Myocyte (in vitro differentiated cells): ENCODE measurements at places on chromosomes 6 and 20. TPM values are rescaled to one million over a fixed set of nuclear protein-coding genes. Genes with fewer than 3 reads are reported as not detected.
A peak's percentile ranks its signal among the peaks of the same experiment; 100 is the strongest.

- no peak for DNase-seq
Observed at GRCh38 chr6:150196942-150197745, 54.3 kb downstream of the PPP1R14C start.

The SMLR1 gene
- not detected in 2 replicates for total RNA-seq

GRCh38 chr6:1606780-1607515 is 2.8 kb upstream of the FOXC1 start:
- DNase-seq = no peak

The MEI4 gene
- not detected in 2 replicates for total RNA-seq

- no peak for DNase-seq
Observed at GRCh38 chr20:18722371-18722770, 91.2 kb upstream of the SCP2D1 start.

- DNase-seq = peak; percentile 45
Observed at GRCh38 chr20:63498960-63499337, at the start of gene EEF1A2. Gene EEF1A2, minus strand, starts transcription at chr20:63499083. Its CDS starts 1,320 bp downstream, at chr20:63497763.

DNA sequence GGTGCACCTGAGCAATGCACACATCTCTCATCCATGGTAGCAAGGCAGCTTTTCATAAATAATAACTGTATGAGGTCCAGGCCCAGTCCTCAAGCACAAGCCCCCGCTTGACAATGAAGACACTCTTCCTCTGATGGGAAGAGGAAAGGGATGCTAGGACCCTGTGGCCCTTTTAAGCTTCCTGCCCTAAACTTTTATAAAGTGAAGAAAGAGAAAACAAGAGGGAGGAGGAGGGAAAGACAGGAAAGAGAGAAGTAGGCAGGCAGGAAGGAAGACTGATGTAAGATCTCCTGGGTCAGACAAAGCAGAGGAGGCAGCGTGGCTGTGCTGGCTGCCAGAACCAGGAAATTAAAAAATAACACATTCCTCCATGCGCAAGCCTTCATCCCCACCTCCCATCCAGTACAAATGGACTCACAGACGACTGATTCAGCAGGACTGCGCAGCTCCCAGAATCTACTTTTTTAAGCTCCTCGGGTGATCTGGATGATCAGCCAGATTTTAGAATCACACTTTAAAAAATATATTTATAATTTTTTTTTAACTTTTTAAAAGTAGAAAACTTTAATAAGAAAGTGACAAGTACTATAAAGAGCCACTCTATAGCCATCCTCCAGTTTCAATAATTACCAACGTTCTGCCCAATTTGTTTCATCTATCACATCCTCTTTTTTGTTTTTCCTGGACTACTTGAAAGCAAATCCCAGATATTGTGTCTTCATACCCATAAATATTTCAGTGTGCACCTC is 16.5 kb downstream of the TNFAIP3 start:
- no peak for DNase-seq

DNA sequence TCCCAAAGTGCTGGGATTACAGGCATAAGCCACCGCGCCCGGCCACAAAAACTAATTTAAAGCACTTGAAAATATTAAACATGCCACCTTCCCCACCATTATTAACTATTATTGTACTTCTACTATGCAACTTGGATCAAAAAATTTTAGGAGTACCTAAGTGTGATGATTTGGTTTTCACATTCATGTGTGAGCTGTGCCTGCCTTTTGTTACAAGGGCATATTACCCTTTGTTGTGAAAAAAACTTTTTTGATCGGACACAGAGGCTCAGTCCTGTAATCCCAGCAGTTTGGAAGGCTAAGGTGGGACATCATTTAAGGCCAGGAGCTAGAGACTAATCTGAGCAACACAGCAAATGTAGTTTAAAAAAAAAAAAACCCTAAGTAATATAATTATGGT is 17.1 kb downstream of the ROMO1 start:
- DNase-seq = no peak

The UBD gene
- not detected in 2 replicates for total RNA-seq

The CALHM6 gene
- 0.31 TPM in 1 of 2 replicates, not detected in the other for total RNA-seq

The OR2B6 gene
- not detected in 2 replicates for total RNA-seq

The NKX2-4 gene
- total RNA-seq = not detected in 2 replicates

DNA sequence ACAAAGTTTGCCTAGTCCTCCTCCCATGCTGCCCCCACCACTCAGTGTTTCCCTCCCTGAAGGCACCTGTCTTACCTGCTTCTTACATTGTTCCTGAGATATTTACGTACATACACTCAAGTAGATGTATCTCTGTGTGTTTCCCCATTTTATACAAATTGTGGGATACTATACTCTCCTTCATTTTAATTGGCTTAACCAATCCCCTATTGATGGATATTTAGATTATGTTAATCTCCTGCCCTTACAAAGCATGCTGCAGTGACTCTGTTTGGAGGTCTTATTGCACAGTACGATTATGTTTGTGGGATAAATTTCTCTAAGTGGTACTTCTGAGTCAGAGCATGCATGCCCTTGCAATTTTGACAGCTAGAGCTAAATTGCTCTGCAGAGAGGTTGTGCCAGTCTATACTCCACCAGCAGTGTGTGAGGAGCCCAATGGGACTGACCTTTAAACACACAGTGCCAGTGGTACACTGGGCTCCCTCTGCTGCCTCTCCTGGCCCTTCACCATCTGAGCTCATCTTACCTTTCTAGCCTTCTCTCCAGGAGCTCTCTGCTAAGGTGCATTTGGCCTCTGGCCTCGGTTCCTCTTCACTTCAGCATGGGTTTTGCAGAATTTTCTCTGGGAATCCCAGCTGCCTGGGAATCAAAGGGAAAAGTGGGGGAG is 57.4 kb downstream of the LYRM2 start:
- DNase-seq = no peak

- peak; percentile 48 for DNase-seq
Observed at GRCh38 chr6:12148317-12148801, 136.2 kb downstream of the HIVEP1 start.

GRCh38 chr6:166583230-166583965 is 3.1 kb downstream of the RAMACL start:
- no peak for DNase-seq

The BPIFB1 gene
- not detected in 2 replicates for total RNA-seq

DNA sequence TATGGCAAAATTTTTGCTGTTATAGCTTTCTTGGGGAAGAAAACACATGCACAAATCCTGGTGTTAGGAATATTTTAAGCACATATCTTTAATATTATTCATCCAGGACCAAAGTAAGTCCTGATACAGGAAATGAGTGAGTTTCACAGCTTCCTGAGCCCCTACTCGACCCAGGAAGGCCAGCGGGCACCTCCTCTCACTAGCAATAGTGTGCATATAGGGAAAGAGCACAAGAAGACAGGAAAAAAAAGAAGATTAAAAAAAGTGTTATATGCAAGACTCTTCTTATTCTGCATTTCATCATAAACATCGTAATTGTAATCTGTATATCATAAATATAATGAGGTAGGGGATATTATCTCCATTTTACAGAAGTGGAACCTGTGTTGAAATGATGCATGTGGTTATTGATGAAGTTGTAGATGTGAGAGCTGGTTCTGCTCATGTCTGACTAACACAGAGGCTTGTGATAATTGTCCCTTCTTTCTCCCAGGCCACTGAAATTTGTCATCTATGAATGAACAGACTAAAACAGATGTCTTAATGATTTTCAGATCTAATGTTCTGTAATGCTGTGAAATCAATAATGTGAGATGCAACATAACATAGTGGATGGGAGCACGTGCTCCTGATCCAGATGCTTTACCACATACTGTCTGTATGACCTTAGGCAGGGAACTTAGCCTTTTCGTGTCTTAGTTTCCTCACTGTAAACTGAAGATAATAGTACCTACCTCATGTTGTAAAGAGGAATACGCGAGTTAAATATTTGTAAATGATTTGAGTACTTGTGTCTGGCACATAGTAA is 101.2 kb downstream of the MYO6 start:
- no peak for DNase-seq

The L3MBTL1 gene
- 8.3 and 22.9 TPM in 2 replicates for total RNA-seq

The WFDC2 gene
- total RNA-seq = not detected in 2 replicates

The HFE gene
- 3.5 and 4.4 TPM in 2 replicates for total RNA-seq
